ENCODE measurements at places on chromosomes 1 and 21. TPM values are rescaled to one million over a fixed set of nuclear protein-coding genes. Genes with fewer than 3 reads are reported as not detected.

- no peaks in the 10 kb centered on the region for H3K4me1 ChIP-seq
- H3K27me3 ChIP-seq: no peaks in the 10 kb centered on the region
- DNase-seq: no peak
- no peaks in the 10 kb centered on the region for H3K36me3 ChIP-seq
- no peak overlapping the region for H3K4me3 ChIP-seq
Measured at GRCh38 chr1:218751208-218751948, 406.2 kb downstream of the TGFB2 start.

GRCh38 chr21:26374817-26375216 lies 198.3 kb downstream of the CYYR1 start:
- no peak overlapping the region for H3K4me3 ChIP-seq
- DNase-seq: no peak
- H3K36me3 ChIP-seq: no peaks in the 10 kb centered on the region
- no peaks in the 10 kb centered on the region for H3K27me3 ChIP-seq
- H3K4me1 ChIP-seq: no peaks in the 10 kb centered on the region

GRCh38 chr1:44511769-44512168 lies 106.7 kb downstream of the RNF220 start:
- no peak for DNase-seq
- no peak overlapping the region for H3K27ac ChIP-seq
- no peak overlapping the region for H3K4me3 ChIP-seq

DNA sequence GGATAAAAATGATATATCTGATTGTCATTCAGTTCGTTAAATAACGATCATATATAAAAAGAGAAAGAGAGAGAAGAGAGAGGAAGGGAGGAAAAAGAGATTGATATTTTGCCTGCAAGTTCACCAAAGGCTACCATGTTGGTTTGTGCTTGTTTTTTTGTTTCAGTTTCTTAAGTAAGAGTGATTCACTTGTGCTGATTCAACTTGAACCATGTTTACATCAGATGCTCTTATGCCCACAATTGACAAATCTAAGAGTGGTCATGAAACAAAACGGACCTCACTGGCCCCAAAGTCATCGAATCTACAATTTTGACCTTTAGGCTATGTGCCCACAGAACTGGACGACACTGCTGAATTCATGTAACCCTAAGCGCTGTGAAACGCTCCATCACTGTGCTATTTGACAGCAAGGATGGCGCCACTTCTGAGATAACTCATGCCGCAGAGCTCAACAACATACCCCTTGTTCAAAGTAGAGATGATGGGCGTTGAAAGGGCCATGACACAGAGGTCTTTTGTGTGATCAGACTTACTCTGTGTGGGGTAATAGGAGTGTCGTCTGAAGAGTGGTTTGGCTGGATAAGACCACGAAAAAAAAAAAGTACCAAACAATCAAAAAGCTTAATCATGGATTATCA lies 481.4 kb downstream of the SETD4 start:
- no peak overlapping the region for H3K4me3 ChIP-seq
- H3K27me3 ChIP-seq: peaks cover 3% of the 10 kb centered on the region
- H3K27ac ChIP-seq: no peak overlapping the region
- no peak for DNase-seq
- H3K36me3 ChIP-seq: no peaks in the 10 kb centered on the region
- no peaks in the 10 kb centered on the region for H3K4me1 ChIP-seq

DNA sequence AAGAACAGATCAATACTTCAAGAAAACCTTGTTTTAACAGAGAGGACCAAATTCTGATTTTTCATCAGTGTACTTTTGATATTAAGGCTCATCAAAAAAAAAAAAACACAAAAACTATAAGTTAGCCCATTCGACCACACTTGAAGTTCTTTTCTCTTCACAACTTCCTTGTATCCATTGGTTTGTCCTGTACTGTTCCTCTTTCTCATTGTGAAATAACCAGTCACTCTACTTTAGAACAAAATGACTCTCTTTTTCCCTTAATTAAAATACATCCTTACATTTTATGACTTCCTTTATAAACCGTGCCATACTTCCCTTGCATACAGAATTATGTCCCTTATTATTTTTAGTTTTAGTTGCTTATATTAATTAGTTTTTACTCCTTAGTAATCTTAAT lies 8.4 kb downstream of the QSOX1 start:
- no peak overlapping the region for H3K27ac ChIP-seq
- no peak for DNase-seq
- H3K36me3 ChIP-seq: no peaks in the 10 kb centered on the region
- no peaks in the 10 kb centered on the region for H3K27me3 ChIP-seq

- H3K27ac ChIP-seq: no peak overlapping the region
- no peaks in the 10 kb centered on the region for H3K36me3 ChIP-seq
- DNase-seq: no peak
- H3K4me1 ChIP-seq: no peaks in the 10 kb centered on the region
- no peak overlapping the region for H3K4me3 ChIP-seq
Measured at GRCh38 chr21:35351434-35351833, 302.3 kb upstream of the RUNX1 start.

DNA sequence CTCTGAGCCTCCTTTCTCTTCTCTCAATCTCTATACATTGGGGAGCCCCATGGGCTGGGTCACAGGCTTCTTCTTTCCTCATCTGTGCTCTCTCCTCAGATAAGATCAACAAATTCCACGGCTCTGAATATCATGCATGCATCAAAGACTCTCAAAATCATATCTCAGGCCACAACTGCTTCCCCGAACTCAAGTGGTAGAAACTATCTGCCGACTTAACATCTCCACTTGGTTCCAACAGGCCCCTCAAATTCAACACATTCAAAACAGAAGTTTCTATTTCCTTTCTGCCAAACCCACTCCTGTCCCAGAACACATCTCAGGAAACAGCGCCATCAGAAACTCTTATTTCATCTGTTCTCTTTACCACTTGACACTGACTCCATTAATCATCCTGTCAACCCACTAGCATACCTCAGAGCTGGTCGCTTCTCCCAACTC lies 16.7 kb downstream of the DDX59 start:
- DNase-seq: no peak
- no peak overlapping the region for H3K27ac ChIP-seq
- H3K4me1 ChIP-seq: no peaks in the 10 kb centered on the region
- no peaks in the 10 kb centered on the region for H3K27me3 ChIP-seq
- H3K4me3 ChIP-seq: no peak overlapping the region

DNA sequence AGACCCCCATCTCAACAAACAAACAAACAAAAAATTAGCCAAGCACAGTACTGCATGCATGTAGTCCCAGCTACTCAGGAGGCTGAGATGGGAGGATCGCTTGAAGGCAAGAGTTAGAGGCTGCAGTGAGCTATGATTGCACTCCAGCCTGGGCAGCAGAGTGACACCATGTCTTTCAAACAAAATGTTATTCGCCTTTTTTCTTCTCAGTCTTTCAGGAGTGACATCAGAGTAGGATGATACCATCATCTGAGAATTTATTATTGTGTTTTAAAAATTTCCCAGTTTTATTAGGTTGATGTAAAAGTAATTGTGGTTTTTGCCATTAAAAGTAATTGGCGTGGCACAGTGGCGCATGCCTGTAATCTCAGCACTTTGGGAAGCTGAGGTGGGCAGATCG lies 10.8 kb downstream of the PARK7 start:
- DNase-seq: no peak
- H3K27me3 ChIP-seq: no peaks in the 10 kb centered on the region
- H3K4me3 ChIP-seq: no peak overlapping the region
- H3K4me1 ChIP-seq: no peaks in the 10 kb centered on the region
- no peaks in the 10 kb centered on the region for H3K36me3 ChIP-seq
- no peak overlapping the region for H3K27ac ChIP-seq

GRCh38 chr1:55828044-55828443 lies 612.9 kb upstream of the USP24 start:
- no peaks in the 10 kb centered on the region for H3K27me3 ChIP-seq
- H3K36me3 ChIP-seq: no peaks in the 10 kb centered on the region
- H3K27ac ChIP-seq: peak overlapping the region; percentile 27
- H3K4me3 ChIP-seq: no peak overlapping the region
- H3K4me1 ChIP-seq: peaks cover 29% of the 10 kb centered on the region

DNA sequence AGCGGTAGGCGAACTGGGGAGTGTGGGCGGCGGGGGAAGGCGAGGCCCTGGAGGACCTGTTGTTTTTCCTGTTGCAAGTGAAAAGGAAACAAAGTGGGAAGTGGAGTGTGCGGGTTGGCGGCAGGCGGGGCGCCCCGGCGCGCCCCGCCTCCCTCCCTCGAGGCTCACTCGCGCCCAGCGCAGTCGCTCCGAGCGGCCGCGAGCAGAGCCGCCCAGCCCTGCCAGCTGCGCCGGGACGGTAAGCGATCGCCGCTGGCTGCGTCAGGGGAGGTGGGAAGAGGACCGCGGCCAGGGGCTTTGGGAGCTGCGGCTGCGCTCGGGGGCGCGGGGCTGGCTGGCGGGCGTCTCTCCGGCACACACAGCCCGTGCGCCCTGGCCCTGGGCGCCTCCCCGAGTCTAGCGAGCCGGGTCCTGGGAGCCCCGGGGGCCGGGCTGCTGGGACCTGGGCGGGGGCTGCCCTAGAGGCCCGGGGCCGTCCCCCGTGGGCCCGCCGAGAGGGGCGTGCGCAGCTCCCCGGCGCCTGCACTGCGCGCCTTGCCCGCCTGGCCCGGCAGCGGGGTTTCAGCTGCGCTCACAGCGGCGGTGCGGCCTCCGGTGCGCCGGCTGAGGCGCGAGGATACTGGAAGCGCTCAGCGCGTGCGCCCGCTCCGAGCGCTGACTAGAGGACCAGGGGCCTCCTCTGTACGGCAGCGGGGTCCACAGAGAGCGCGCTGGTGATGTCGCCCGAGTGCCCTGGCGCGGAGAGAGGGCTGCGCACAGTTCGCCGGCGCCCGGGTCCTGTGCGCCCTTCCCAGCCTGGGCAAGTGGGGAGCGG lies at the start of gene PIK3CD:
PIK3CD (plus strand) TSS at position 167 of the 814 bp plus-strand sequence. CDS start 58,725 bp downstream, outside the sequence.
- H3K4me3 ChIP-seq: peak within 1 kb of the TSS; percentile 30
- DNase-seq: peak; percentile 52
- H3K36me3 ChIP-seq: no peaks in the 10 kb centered on the region
- H3K27me3 ChIP-seq: peaks cover 52% of the 10 kb centered on the region
- H3K4me1 ChIP-seq: peaks cover 5% of the 10 kb centered on the region
- H3K27ac ChIP-seq: no peak within 1 kb of the TSS

GRCh38 chr1:25190260-25190659 lies 42.0 kb downstream of the SYF2 start:
- H3K27ac ChIP-seq: no peak overlapping the region
- no peak overlapping the region for H3K4me3 ChIP-seq
- H3K27me3 ChIP-seq: no peaks in the 10 kb centered on the region
- no peak for DNase-seq

DNA sequence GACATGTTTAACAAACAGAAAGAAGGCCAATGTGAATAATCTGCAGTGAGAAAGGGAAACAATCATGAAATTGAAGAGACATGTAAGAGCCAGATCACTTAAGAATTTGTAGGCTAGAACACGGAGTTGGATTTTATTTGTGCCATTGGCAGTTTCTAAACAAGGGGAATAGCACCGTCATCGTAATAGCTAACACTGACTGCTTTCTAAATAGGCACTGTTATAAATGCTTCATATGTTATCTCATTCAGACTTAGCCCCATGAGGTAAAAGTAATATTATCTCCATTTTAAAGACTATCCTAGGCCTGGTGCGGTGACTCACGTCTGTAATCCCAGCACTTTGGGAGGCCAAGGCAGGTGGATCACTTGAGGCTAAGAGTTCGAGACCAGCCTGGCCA lies 12.1 kb downstream of the C1orf185 start:
- no peak overlapping the region for H3K27ac ChIP-seq
- no peak overlapping the region for H3K4me3 ChIP-seq
- no peak for DNase-seq
- no peaks in the 10 kb centered on the region for H3K27me3 ChIP-seq

DNA sequence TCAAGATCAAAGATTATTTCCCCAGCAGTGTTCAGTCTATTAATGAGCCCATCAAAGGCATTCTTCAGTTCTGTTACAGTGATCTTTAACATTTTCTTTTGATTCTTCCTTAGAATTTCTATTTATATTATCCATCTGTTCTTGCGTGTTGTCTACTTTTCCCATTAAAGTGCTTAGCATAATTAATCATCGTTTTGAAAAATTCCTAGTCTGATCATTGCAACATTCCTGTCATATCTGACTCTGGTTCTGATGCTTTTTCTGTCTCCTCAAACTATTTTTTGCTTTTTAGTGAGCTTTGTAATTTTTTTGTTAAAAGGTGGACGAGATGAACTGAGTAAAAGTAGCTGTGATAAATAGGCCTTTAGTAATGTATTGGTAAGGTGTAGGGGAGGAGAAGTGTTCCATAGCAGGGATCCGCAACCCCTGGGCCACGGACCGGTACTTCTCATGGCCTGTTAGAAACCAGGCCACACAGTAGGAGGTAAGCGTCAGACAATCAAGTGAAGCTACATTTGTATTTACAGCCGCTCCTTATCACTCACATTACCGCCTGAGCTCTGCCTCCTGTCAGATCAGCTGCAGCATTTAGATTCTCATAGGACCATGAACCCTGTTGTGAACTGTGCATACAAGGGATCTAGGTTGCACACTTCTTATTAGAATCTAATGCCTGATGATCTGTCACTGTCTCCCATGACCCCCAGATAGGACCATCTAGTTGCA lies 163.3 kb downstream of the PIK3R3 start:
- H3K4me3 ChIP-seq: no peak overlapping the region
- no peaks in the 10 kb centered on the region for H3K4me1 ChIP-seq
- H3K36me3 ChIP-seq: no peaks in the 10 kb centered on the region
- no peak for DNase-seq
- peak overlapping the region; percentile 41 for H3K27ac ChIP-seq

GRCh38 chr1:231584117-231584516 lies 42.5 kb upstream of the DISC1 start:
- DNase-seq: peak; percentile 57
- no peaks in the 10 kb centered on the region for H3K36me3 ChIP-seq

- H3K4me3 ChIP-seq: no peak overlapping the region
- H3K4me1 ChIP-seq: peaks cover 78% of the 10 kb centered on the region
- peak overlapping the region; percentile 93 for H3K27ac ChIP-seq
- DNase-seq: no peak
- H3K27me3 ChIP-seq: no peaks in the 10 kb centered on the region
Measured at GRCh38 chr1:172357753-172358385, 62.6 kb upstream of the C1orf105 start.

- no peaks in the 10 kb centered on the region for H3K27me3 ChIP-seq
- H3K4me1 ChIP-seq: no peaks in the 10 kb centered on the region
- DNase-seq: no peak
- H3K36me3 ChIP-seq: no peaks in the 10 kb centered on the region
- H3K27ac ChIP-seq: no peak overlapping the region
Measured at GRCh38 chr1:35215346-35215745, 22.4 kb upstream of the SFPQ start.

The ZNF593OS gene
- total RNA-seq: 0.10 TPM

The RGS13 gene
- total RNA-seq: 4.4 TPM

The SLC25A34 gene
- total RNA-seq: 0.68 TPM

The ROR1 gene
- 28.3 TPM for total RNA-seq

The ADAMTSL4 gene
- 8.1 TPM for total RNA-seq

The PLCH2 gene
- total RNA-seq: 1.3 TPM

The FMO1 gene
- 79.6 TPM for total RNA-seq

The RASAL2 gene
- 23.8 TPM for total RNA-seq

Data from hepatocyte (in vitro differentiated cells).